ENCODE measurements at places on chromosomes 5 and 9. TPM values are rescaled to one million over a fixed set of nuclear protein-coding genes. Genes with fewer than 3 reads are reported as not detected.

The FBP2 gene
- not detected for total RNA-seq

The FGF1 gene
- total RNA-seq = 0.25 TPM

The C5orf46 gene
- 1.1 TPM for total RNA-seq

The SLC34A1 gene
- not detected for total RNA-seq

The TIGD6 gene
- total RNA-seq = 2.6 TPM

The PPIC gene
- total RNA-seq = 30.3 TPM

The HDHD3 gene
- 13.5 TPM for total RNA-seq

Data from mesangial cell (primary cell).